ENCODE measurements at places on chromosomes 3 and 15. TPM values are rescaled to one million over a fixed set of nuclear protein-coding genes. Genes with fewer than 3 reads are reported as not detected.

SLCO3A1 gene
- polyA plus RNA-seq = 61.3 TPM

POPDC2 gene
- polyA plus RNA-seq = 2.0 TPM

UCN2 gene
- polyA plus RNA-seq = not detected

CPEB1 gene
- 0.39 TPM for polyA plus RNA-seq

DNA sequence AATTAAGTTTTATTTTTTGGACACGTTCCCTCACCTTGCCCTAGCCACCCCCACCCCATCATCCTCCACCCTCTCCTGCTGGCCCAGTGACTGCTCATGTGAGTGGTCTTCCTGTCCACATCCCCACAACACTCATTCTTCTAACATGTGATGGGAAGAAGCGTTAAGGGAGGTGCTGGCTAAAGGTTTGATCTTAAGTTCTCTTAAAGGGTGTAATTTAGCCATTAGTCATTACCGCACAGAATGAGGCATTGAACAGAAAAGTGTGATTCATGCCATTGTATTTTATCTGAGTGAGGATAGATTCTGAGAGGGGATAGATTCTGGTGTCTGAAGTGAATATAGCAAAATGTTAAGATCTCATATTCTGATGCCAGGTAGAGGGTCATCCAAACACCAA, 272.9 kb upstream of the TPM1 start:
- H3K4me3 ChIP-seq = no peak overlapping the region
- H3K27me3 ChIP-seq = no peaks in the 10 kb centered on the region
- no peak overlapping the region for H3K27ac ChIP-seq
- H3K36me3 ChIP-seq = no peaks in the 10 kb centered on the region
- no peak for DNase-seq
- no peaks in the 10 kb centered on the region for H3K4me1 ChIP-seq

GRCh38 chr15:52417521-52417920, 111.2 kb downstream of the MYO5A start:
- peaks cover 5% of the 10 kb centered on the region for H3K36me3 ChIP-seq
- DNase-seq = no peak
- H3K27ac ChIP-seq = no peak overlapping the region
- H3K4me1 ChIP-seq = no peaks in the 10 kb centered on the region

DNA sequence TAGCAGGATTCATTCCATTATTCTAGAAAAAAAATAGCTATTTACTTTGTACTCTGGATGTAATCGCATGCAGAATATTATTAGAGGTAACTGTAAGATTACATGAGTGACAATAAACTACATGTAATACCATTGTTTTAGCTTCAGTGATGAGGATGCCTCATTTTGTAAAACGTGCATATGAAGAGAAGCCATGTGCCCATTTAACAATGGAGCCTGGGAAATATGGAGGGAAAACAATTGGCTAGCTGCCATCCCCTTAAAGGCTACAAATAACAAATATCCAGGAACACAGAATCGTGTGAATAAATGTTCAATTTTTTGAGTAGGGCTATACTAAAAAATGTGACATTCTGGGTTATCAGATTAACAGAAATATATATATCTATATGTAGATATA, 151.1 kb downstream of the SAMMSON start:
- H3K36me3 ChIP-seq = no peaks in the 10 kb centered on the region
- no peak overlapping the region for H3K4me3 ChIP-seq
- H3K27ac ChIP-seq = no peak overlapping the region
- H3K4me1 ChIP-seq = no peaks in the 10 kb centered on the region

DNA sequence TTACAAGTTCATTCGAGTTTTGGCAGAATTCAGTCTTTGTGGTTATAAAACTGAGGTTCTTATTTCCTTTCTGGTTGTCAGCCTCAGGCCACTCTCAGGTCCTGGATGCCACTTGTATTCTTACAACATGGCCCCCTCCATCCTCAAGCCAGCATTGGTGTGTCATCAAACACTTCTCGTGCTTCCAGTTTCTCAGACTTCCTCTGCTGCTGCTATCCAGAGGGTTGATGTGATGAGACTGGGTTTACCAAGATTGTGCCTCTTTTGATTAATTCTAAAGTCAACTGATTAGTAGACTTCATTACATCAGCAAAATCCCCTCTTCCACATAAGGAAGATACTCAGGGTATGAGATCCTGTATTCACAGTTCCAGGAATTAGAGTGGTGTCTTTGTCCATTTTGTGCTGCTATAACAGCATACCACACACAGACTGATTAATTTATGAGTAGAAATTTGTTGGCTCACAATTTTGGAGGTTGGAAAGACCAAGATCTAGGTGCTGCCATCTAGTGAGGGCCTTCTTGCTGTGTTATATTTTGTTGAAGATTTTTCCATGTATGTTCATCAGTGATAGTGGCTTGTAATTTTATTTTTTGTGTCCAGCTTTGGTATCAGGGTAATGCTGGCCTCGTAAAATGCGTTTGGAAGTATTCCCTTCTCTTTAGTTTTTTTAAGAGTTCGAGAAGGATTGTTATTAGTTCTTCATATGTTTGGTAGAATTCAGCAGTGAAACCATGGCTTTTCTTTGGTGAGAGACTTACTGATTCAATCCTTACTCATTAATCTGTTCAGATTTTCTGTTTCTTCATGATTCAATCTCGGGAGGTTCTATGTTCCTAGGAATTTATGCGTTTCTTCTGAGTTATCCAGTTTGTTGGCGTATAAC, 11.1 kb downstream of the LRCH3 start:
- no peaks in the 10 kb centered on the region for H3K27me3 ChIP-seq
- DNase-seq = peak; percentile 20
- H3K4me3 ChIP-seq = no peak overlapping the region
- H3K36me3 ChIP-seq = no peaks in the 10 kb centered on the region
- H3K4me1 ChIP-seq = peaks cover 44% of the 10 kb centered on the region
- no peak overlapping the region for H3K27ac ChIP-seq
